MM.1S (cell line): ENCODE measurements at places on chromosomes 2 and 18.

- no peaks in the 10 kb centered on the region for H3K27me3 ChIP-seq
- peak overlapping the region; percentile 56; the same call in 1 of the 2 replicates for H3K27ac ChIP-seq
- peaks cover 9% of the 10 kb centered on the region; the same call in 1 of the 2 replicates for H3K36me3 ChIP-seq
- peaks cover 54% of the 10 kb centered on the region for H3K4me1 ChIP-seq
Observed at GRCh38 chr2:47070920-47071824, 83.9 kb downstream of the STPG4 start.

GRCh38 chr2:12930391-12930790, 213.7 kb downstream of the TRIB2 start:
- no peak overlapping the region for H3K4me3 ChIP-seq
- no peaks in the 10 kb centered on the region for H3K27me3 ChIP-seq
- no peak overlapping the region for H3K27ac ChIP-seq
- no peaks in the 10 kb centered on the region for H3K4me1 ChIP-seq
- no peaks in the 10 kb centered on the region for H3K36me3 ChIP-seq

DNA sequence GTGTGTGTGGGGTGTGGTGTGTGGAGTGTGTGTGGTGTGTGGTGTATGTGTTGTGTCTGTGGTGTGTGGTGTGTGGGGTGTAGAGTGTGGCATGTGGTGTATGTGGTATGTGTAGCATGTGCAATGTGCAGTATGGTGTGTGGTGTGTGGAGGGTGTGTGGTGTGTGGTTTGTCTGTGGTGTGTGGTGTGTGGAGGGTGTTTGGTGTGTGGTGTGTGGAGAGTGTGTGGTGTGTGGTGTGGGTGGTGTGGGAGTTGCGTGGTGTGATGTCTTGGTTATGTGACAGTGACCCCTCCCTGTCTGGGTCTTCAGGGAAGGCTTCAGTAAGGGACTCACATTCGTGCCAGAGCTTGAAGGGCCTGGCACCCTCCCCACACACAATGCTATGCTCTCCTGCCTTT, 718.2 kb upstream of the SOX11 start:
- no peak overlapping the region for H3K27ac ChIP-seq
- no peak overlapping the region for H3K4me3 ChIP-seq
- no peaks in the 10 kb centered on the region for H3K27me3 ChIP-seq
- H3K36me3 ChIP-seq = no peaks in the 10 kb centered on the region

DNA sequence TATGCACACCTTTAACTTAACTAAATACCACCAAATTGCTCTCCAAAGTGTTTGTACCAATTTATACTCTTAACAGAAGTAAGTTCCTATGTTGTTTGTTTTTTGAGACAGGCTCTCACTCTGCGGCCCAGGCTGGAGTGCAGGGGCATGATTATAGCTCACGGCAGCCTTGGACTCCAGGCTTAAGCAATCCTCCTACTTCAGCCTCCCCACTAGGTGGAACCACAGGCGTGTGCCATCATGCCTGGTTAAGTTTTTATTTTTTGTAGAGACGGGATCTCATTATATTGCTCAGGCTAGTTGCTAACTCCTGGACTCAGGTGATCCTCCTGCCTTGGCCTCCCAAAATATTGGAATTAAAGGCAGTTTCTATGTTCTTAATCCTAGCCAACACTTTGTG, 13.1 kb upstream of the NAB1 start:
- DNase-seq = no peak
- H3K4me1 ChIP-seq = no peaks in the 10 kb centered on the region
- H3K27me3 ChIP-seq = no peaks in the 10 kb centered on the region

DNA sequence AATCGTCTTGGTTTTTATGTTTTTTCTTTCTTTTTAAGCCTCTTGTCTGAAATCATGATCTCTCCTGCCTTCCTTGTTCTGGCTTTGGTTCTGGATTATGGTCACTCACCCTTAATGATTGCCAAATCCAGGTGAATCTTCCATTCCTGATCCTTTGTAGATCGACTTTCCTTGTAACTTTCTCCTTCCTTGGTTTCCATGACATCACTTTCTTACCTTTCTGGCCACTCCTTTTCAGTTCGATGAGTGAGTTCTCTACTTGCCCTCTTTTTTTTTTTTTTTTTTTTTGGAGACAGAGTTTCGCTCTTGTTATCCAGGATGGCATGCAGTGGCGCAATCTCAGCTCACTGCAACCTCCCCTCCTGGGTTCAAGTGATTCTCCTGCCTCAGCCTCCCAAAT, 139.1 kb upstream of the LTBP1 start:
- no peak overlapping the region for H3K27ac ChIP-seq
- H3K4me1 ChIP-seq = no peaks in the 10 kb centered on the region
- H3K27me3 ChIP-seq = no peaks in the 10 kb centered on the region
- no peaks in the 10 kb centered on the region for H3K36me3 ChIP-seq

GRCh38 chr2:226030369-226030768, 630.9 kb downstream of the NYAP2 start:
- DNase-seq = no peak
- no peak overlapping the region for H3K27ac ChIP-seq
- H3K4me3 ChIP-seq = peak overlapping the region; percentile 62

GRCh38 chr18:41992703-41993102, 37.7 kb downstream of the PIK3C3 start:
- H3K27ac ChIP-seq = no peak overlapping the region
- no peak for DNase-seq
- no peaks in the 10 kb centered on the region for H3K4me1 ChIP-seq

DNA sequence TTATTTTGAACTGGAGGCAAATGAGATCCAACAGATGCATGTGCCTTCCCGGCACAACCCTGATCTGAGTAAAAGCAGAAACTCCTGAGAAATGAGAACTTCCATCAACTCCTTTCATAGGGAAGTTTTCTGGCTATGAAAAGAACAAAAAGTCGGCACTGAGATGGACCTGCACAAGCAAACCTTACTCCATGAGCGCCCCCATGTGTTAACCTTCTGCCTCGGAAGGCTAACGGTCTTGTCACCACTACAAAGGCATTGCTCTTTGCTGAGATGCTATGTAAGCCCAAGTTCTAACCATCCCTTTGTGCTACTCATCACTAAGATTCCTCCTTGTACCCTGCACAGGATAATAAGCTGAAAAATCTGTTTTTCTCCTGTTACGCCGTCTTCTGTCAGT, 57.3 kb upstream of the SULT1C3 start:
- H3K4me3 ChIP-seq = no peak overlapping the region
- H3K4me1 ChIP-seq = no peaks in the 10 kb centered on the region
- peak; percentile 27 for DNase-seq

DNA sequence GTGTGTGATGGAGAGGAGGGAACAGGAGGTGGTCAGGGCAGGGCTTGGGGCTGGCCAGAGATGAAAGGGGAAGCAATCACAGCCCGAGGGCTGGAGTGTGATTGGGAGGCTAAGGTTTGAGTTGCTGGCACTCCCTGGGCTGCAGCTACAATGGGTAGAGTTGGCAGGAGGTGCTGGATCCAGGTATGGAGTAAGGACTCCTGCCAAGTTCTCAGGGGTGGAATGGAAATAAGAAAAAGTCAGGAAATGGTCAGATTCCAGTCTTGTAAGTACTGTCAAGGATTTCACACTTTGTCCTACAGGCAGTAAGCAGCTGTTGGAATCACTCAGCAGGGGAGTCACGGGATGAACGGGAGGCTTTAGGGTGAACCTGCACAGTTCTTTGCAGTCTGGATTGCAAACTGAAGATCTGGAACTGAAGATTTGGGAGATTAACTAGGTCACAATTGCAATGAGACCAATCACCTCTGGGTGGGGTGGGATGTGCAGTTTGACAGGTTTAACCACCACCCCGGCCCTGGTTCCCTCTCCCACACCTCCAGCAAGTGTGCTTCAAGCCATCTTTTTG, 10.9 kb upstream of the INPP5D start:
- no peaks in the 10 kb centered on the region for H3K4me1 ChIP-seq
- no peak for DNase-seq
- no peaks in the 10 kb centered on the region for H3K36me3 ChIP-seq
- no peaks in the 10 kb centered on the region for H3K27me3 ChIP-seq

- H3K27me3 ChIP-seq = no peaks in the 10 kb centered on the region
- peak overlapping the region; percentile 9; the same call in 1 of the 2 replicates for H3K27ac ChIP-seq
- no peaks in the 10 kb centered on the region for H3K36me3 ChIP-seq
- H3K4me1 ChIP-seq = peaks cover 20% of the 10 kb centered on the region
Observed at GRCh38 chr2:48900321-48901014, 144.9 kb upstream of the LHCGR start.

- no peaks in the 10 kb centered on the region for H3K4me1 ChIP-seq
- H3K36me3 ChIP-seq = no peaks in the 10 kb centered on the region
- no peak overlapping the region for H3K4me3 ChIP-seq
- no peak for DNase-seq
Observed at GRCh38 chr18:56258178-56258577, 380.2 kb downstream of the TXNL1 start.

GRCh38 chr2:241841181-241842066, 17.3 kb downstream of the PDCD1 start:
- peaks cover 42% of the 10 kb centered on the region for H3K27me3 ChIP-seq
- no peak overlapping the region for H3K4me3 ChIP-seq
- no peak overlapping the region for H3K27ac ChIP-seq
- no peaks in the 10 kb centered on the region for H3K4me1 ChIP-seq

- H3K27ac ChIP-seq = no peak overlapping the region
- H3K4me1 ChIP-seq = no peaks in the 10 kb centered on the region
- DNase-seq = no peak
- no peaks in the 10 kb centered on the region for H3K27me3 ChIP-seq
- no peak overlapping the region for H3K4me3 ChIP-seq
- no peaks in the 10 kb centered on the region for H3K36me3 ChIP-seq
Observed at GRCh38 chr2:74764429-74765272, 69.3 kb upstream of the HK2 start.

- H3K27ac ChIP-seq = no peak overlapping the region
- DNase-seq = no peak
- H3K36me3 ChIP-seq = no peaks in the 10 kb centered on the region
- no peaks in the 10 kb centered on the region for H3K27me3 ChIP-seq
- H3K4me1 ChIP-seq = no peaks in the 10 kb centered on the region
Observed at GRCh38 chr2:158845859-158846258, 50.7 kb downstream of the DAPL1 start.

- no peak overlapping the region for H3K4me3 ChIP-seq
- DNase-seq = no peak
- no peaks in the 10 kb centered on the region for H3K36me3 ChIP-seq
- no peaks in the 10 kb centered on the region for H3K27me3 ChIP-seq
- no peaks in the 10 kb centered on the region for H3K4me1 ChIP-seq
Observed at GRCh38 chr2:159010340-159010739, 41.9 kb downstream of the TANC1 start.

GRCh38 chr2:77086051-77086450, 436.1 kb downstream of the LRRTM4 start:
- no peaks in the 10 kb centered on the region for H3K27me3 ChIP-seq
- H3K27ac ChIP-seq = no peak overlapping the region
- H3K4me1 ChIP-seq = no peaks in the 10 kb centered on the region
- H3K4me3 ChIP-seq = no peak overlapping the region

DNA sequence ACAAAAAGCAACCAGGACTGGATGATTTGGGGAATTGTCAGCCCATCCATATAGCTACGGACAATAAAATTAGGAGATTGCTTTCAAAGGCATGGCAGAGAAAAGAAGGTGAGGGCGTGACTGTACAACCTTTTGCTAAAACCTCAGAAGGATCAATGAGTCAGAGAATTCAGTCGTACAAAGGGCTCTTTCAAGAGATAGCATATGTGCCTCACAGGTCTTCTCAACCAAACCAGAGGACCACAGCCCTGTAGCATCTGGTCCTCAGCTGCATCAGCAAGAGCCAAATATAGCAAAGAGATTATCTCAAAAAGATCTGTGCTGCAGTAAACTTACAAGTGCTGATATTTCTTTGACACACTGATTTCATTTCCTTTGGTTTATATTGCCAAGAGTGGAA, 149.9 kb upstream of the RAB6C start:
- H3K27me3 ChIP-seq = no peaks in the 10 kb centered on the region
- no peaks in the 10 kb centered on the region for H3K4me1 ChIP-seq
- no peak overlapping the region for H3K27ac ChIP-seq

GRCh38 chr2:48707466-48707865, 48.1 kb downstream of the LHCGR start:
- no peaks in the 10 kb centered on the region for H3K36me3 ChIP-seq
- H3K4me1 ChIP-seq = no peaks in the 10 kb centered on the region
- H3K27me3 ChIP-seq = no peaks in the 10 kb centered on the region
- no peak for DNase-seq

DNA sequence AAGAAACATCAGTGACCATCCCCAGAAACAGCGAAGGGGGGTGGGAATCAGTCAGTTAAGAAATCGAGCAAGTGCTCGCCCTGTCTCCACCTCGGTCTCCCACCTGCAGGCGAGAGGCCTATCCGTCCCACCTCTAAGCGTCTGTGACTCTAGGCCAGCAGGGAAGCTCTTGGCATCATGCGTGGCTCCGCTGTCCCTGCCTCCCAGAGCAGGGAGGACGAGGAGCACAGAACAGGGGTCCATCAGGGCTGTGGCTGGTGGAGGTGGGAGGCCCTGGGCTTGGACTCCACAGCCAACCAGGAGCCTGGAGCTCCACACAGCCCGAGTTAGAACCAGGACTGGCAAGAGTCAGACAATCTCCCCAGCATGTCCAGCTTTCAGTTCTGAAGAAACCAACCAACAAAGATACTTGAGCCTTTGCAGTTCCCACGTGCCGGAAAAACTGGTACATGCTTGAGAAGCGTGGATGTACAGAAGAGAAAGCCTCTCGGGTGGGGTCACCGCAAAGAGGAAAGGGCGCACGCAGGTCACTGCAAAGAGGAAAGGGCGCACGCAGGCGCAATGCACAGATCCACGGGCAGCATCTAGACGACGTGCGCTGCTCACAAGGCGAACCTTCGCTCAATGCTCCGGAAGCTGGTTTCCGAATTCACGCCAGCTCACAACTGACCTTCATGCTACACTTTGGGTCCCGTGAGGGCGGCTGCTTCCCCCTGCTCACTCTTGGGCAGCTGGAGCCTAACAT, 104.5 kb upstream of the ALKAL2 start:
- H3K27me3 ChIP-seq = no peaks in the 10 kb centered on the region
- H3K36me3 ChIP-seq = no peaks in the 10 kb centered on the region
- H3K4me1 ChIP-seq = no peaks in the 10 kb centered on the region
- H3K27ac ChIP-seq = no peak overlapping the region

DNA sequence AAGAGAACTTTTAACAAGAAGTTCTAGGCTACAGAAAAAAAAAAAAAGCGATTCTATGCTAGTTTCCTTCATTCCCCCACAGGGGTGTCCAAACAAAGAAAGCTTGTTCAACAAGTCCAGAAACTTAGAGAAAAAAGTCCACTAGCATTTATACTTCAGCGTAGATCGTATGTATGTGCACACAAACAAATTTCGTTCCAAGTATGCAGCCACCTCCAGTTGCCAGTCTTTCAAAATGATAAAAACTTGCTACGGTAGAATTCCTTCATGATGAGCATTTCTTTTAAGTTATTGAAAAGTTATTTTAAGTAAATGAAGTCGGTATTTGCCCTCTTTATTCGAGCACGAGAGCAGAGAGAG, 3.7 kb upstream of the OTX1 start:
- DNase-seq = no peak
- no peak overlapping the region for H3K27ac ChIP-seq
- H3K36me3 ChIP-seq = no peaks in the 10 kb centered on the region
- H3K27me3 ChIP-seq = no peaks in the 10 kb centered on the region
- no peaks in the 10 kb centered on the region for H3K4me1 ChIP-seq

GRCh38 chr2:215722986-215723630, 287.2 kb upstream of the FN1 start:
- H3K4me3 ChIP-seq = no peak overlapping the region
- H3K27ac ChIP-seq = no peak overlapping the region
- no peaks in the 10 kb centered on the region for H3K27me3 ChIP-seq
- H3K36me3 ChIP-seq = no peaks in the 10 kb centered on the region
- no peaks in the 10 kb centered on the region for H3K4me1 ChIP-seq
